ENCODE measurements at places on chromosomes 11 and 22.

GRCh38 chr22:32607086-32607485 is 132.5 kb downstream of the FBXO7 start:
- DNase-seq = no peak

GRCh38 chr11:120424970-120425332 is 86.6 kb upstream of the GRIK4 start:
- no peak for DNase-seq

DNA sequence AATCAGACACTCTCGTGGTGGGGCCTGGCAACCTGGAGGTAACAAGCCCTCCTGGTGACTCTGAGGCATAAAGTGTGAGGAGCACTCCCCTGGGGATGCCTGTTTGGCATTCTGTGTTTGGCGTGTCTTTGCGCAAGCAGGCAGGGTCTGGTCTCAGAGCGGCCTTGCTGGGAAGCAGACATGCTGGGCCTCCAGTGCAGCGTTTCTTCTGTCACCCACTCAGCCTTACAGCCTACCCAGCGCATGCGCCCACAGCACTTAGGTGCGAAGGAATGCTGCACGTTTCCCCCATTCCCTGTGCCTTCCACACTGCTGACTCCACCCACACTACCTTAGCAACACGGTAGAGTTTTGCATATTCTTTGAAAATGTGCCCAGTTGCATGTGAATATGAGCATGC is 7.4 kb upstream of the CXCR5 start:
- no peak for DNase-seq

- no peak for DNase-seq
Measured at GRCh38 chr11:75592715-75593114, 30.7 kb downstream of the SERPINH1 start.

DNA sequence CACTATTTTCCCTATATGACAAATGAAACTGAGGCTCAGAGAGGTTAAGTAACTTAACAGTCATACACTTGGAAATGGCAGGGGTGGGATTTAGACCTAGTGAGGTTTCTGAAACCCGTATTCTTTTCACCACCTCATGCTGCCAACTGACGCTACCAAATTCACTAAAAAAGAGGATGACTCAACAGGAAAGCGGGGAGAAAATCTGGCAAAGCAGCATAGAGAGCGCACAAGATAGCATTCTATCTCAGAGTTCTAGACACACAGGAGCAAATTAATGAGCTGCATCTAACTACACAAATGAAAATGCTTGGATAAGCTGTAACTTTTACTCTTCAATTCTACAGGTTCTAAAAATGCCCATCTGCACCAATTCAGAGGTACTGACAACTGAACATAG is 136.4 kb downstream of the RBFOX2 start:
- DNase-seq = no peak

DNA sequence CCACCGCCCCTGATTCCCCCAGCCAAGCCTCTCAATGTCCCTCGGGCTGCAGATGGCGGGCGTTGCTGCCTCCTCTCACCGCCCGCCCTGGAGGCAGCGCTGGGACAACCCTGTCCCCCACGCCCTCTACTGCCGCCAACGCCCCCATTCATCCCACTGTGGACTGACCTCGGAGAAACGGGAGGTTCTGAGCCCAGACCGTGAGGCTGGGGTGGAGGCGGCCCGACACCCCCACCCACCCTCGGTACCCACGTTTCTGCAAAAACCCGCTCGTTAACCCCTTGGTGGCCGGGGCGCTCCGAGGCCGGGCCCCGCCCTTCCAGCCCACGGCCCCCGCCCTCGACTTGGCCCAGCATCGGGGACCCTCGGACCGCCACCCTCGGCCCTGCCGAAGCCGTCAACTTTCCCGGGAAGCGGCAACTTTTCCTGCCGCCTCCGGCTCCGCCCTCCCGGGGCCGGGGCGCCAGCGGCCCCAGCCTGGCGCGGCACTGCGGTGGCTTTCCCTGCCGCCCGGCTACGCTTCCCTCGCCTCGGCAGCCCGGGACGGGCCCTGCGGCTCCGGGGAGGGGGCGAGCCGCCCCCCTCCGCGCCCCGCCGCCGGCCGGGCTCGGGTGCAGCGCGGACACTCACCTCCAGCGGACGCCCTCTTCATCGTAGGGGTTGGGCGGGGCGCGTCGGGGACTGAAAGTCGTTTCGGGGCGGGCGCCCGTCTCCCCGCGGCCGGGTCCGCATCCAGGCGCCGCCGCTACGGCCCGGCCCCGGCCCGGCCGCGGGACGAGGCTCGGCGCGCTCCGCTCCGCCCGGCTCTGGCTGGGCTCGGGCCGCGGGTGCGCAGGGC is 458 bp downstream of the RTN4R start:
- DNase-seq = no peak

GRCh38 chr22:17945888-17946648 is 78.3 kb downstream of the MICAL3 start:
- DNase-seq = no peak

DNA sequence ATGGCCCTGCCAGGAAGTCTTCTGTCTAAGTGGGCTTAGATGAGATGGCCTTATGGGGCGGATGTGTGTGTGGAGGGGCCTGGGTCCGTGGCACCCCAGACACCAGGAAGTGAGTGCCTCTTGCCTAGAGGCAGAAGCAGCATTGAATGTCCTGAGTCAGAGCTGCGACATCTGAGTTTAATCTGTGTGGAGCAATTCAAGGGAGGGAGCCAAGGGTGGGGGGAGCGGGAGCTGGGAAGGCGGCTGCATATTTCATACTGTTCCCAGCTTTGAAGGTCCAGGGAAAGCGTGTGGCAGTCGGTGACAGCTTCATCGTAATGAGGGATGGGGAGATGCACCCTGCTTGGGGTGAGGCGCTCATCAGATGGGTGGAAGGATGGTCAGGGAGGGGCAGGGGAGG is 73.5 kb upstream of the THY1 start:
- DNase-seq = no peak

GRCh38 chr22:45329530-45329936 is 19.8 kb downstream of the FAM118A start:
- DNase-seq = no peak

DNA sequence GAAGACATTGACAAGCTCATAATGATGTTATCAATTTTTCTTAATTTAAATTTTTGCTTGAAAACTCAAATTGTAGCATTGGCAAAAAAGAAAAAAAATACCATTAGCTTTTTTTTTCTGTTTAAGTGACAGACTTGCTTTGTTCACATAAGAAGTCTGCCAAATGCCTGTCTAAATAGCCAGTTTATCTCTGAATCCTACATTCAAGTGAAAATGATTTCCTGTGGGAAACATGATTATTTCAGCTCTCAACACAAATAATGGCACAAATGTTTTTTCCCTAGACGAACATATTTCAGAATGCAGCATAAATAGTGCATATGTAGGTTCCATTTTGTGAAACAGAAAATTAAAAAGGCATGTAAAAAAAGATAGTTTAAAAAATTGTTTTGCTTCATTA is 23.5 kb downstream of the TYR start:
- no peak for DNase-seq

DNA sequence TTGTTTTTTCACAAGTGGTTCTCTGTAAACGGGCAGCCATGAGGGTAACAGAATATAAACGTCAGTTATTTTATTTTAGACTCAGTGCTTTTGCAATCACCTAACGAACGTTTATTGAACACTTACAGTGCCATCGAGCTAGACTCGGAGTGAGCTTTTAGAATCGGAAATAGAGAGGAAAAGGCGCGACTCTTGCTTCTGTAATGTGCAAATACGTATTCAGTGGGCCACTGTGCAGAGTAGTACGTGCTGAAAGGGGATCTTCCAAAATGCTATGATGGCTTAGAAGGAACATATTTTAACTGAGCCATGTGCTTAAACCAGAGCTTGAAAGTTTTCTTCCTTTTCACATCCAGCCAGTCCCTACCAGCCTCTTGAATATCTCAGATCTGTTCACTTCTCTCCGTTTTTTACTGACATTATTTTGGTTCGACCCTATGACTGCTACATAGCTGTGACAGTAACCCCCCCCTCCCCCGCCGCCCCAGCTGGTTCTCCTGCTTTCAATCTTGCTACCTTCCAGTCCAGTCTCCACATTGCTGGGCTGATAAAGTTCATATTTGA is 468 bp downstream of the DDIAS start:
- DNase-seq = no peak

- DNase-seq = no peak
Measured at GRCh38 chr11:100683126-100683525, 4.0 kb upstream of the ARHGAP42 start.

DNA sequence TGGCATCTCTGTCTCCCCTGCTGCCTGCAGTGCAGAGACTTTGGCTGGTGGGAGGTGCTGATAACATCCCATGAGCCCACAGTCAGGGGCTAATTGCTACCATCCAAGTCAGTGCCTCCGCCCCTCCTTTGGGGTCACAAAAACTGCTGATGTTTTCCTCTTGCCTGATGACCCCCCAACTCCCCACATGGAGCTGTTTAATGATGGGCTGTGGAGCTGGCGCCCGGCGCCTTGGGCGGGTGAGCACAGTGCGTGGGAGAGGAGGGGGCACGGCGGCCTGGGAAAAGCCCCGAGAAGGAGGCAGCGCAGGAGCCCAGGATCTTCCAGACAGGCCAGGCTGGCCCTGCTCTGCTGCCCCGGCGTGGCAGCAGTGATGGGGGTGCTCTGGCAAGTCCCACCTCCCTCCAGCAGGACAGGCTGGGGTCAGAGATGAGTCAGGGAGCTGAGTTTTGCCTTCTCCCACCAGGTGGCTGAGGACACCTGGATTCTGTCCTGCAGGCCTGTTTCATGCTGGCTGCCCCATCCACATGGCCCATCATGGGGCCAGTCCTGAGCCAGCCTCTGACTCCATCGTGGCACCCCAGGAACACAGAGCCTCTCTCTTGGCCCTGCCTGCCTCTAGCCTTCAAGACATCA is 43.8 kb downstream of the NECTIN1 start:
- DNase-seq = no peak

DNA sequence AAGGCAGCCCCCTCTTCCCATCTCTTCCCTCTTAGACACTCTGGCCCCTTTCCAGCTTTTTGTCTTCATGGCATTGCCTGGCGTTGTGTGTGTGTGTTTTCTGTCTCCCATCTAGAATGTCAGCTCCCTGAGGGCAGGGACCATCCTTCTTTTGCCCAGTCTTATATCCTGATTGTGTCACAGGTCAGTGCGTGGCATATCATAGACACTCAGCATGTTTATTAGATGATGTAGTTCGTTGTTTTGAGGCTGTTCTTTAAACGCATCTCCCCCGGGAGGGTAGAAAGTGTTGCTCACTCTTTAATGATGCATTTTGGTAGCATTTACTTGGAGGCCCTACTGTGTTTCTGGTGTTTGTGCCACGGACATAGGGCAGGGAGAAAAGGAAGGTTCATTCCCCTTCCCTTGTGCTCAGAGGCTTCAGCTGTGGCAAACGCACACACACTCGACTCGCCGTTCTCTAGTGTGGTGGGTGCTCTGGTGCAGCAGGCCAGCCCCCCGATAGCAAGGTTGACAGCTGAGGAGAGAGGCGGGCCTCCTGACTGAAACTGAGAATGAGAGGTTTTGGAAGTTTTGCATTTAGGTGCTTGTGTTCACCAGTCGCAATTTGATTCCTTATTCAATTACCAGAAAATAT is 60.2 kb downstream of the TNRC6B start:
- DNase-seq = no peak

- no peak for DNase-seq
Measured at GRCh38 chr11:121040614-121041002, 16.7 kb downstream of the TBCEL start.

DNA sequence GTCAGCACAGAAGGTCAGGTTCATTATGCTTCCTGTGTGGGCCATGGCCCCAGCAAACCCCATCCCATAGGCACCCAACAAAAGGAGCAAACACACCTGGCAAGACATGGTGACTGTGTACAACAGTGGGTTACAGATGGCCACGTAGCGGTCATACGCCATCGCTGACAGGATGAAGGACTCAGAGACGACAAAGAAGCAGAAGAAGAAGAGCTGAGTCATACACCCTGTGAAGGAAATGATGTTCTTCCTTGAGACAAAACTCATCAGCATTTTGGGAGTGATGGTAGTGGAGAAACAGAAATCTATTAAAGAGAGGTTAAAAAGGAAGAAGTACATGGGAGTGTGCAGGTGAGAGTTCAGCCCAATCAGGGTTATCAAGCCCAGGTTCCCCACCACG is 309 bp downstream of the OR8B12 start:
- DNase-seq = no peak

GRCh38 chr11:113689768-113690618 is 16.1 kb downstream of the TMPRSS5 start:
- no peak for DNase-seq

- no peak for DNase-seq
Measured at GRCh38 chr22:34294476-34294875, 374.2 kb upstream of the LARGE1 start.

DNA sequence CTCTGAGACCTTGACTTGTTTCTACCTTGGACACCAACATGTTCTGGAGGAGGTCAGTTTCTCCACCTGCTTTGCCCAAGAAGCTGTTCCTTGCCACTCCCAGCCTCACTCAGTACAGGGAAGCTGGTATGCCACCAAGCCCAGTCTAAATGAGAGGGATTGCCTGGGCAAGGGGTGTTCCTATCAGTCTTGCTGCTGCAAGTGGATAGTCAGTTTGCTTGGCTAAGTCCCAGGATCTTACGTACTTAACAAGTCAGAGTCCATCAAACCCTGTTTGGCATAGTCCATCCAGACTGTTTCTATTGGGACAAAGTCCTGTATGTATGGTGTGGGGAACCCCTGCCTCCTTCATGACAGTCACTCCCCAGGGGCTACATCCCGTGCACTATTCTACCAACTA is 66.6 kb downstream of the RPL27A start:
- DNase-seq = no peak

DNA sequence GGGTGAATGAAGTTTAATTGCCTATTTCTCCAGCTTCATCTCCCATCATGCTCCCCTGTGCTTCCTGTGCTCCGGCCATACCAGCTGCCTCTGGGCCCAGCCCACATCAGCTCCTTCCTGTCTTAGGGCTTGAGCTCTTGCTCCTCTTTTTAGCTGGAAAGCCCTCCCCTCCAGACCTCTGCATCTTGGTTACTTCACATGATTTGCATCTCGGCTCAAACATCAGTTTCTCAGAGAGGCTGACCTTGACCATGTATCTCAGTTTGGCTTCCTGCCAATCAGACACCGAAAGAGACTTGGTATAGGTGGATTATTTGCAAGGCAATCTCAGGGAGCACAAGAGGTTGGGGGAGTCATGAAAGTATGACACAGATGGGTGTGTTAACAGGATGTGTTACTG is 73.2 kb upstream of the TIMP3 start:
- no peak for DNase-seq

GRCh38 chr11:14775897-14776296 is 116.1 kb downstream of the CYP2R1 start:
- DNase-seq = no peak

- DNase-seq = no peak
Measured at GRCh38 chr11:120255519-120255866, 15.6 kb downstream of the POU2F3 start.

DNA sequence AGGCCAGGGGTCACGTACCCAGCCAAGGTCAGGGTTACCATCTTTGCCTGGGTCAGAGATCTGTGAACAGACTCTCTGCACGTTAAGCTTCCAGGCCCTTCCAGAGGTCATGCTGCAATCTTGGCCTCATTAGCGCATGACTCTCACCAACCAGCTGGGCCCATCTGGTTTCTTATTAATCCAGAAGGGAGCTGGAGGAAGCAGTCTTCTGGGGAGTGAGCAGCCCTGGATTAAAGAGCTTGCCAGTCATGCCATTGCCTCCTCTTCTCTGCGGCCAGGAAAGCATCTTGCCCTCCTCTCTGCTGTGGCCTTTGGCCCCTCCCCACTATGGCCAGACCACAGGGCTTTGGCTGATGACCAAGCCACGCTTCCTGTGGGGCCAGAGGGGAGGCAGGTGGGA is 57.4 kb downstream of the CHST1 start:
- DNase-seq = no peak
